ENCODE measurements at places on chromosomes 12 and 14.

DNA sequence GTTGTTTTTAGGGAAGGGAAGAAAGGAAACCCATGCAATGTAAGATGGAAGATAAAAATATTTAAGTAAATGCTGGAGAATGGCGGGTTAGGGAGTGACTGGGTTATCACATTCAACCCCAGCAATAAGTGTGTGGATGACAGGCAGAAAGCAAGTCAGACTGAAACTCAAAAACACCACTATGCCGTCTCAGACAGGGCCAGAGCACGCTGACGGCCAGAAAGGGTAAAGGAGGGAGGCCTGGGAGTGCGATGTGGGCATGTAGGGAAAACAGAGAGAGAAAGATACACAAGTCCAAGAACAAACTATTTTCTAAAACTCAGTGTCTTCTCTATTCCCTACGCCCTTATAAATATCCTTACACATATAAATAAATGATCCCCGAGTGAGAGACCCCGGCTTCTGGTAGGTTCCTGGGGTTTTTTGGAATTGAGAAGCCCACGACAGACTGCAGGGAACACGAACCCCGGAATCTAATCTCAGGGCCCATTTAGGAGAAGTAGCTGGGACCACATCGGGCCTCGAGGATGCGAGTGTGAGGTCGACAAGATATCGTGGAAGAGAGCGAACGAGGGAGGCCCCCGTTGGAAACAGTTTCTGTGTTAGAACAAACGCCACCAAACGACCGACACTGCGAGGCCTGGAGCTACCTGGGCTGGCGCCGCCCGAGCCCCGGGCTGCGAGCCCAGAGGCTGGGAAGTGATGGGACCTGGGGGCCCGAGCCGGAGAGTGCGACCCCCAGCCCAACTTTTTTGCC is 735 bp upstream of the OTX2 start:
- peak; percentile 68 for DNase-seq

DNA sequence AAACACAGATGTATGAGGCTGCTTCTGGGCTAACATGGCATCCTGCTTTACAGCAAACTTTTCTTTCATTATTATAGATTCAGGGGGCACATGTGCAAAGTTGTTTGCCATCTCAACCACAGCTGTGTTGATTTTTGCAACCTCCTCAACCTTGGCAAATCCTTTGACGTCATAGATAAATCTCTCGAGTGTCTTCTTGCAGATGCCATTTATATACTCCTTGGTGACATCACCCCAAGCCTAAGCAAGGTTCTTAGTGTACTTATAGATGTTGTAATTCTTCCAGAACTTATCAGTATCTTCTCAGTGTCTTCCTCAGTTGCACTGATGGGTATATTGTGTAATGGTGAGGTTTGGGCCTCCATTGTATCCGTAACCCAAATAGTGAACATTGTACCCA is 135.4 kb upstream of the RPH3A start:
- DNase-seq = no peak

- no peak for DNase-seq
Observed at GRCh38 chr12:5575987-5576386, 144.1 kb downstream of the NTF3 start.

GRCh38 chr12:46389031-46389616 is 16.6 kb upstream of the SLC38A2 start:
- DNase-seq = no peak

DNA sequence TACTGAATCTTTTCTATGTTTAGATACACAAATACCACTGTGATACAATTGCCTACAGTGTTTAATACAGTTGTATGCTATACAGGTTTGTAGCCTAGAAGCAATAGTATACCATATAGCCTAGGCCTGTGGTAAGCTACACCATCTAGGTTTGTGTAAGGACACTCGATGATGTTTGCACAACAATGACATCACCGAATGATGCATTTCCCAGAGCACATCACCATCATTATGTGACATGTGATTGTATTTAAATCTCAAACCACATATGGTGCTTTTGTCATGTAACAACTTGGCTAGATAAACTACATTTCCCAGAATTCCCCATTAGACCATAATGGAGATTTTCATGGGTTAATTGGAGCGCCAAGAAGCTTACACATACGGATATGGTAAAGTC is 128.4 kb upstream of the CPNE8 start:
- no peak for DNase-seq

GRCh38 chr12:1842183-1842904 is 22.0 kb downstream of the LRTM2 start:
- DNase-seq = no peak

DNA sequence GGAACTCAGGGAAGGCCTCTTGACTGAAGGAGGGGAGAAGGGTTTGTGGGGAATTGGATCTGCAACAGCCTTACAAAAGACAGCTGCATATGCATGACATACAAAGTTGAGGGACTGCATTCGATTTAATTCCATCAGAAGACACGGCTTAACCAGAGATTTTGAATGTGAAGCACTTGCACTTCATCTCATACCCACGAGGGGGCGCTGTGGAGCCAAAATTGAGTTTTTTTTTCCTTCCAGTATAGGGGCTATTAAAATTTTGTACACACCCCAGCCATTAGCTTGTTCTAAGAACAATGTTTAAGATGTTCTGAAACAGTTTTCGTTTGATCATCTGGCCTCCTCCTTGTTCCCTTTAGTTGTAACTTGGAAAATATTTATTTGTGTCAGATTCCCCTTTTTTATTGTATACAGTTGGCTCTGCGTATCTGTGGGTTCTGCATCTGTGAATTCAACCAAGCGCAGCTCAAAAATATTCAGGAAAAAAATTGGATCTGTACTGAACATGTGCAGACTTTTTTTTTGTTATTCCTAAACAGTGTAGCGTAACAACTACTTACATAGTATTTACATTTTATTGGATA is 1.6 kb downstream of the SUDS3 start:
- DNase-seq = peak; percentile 39

DNA sequence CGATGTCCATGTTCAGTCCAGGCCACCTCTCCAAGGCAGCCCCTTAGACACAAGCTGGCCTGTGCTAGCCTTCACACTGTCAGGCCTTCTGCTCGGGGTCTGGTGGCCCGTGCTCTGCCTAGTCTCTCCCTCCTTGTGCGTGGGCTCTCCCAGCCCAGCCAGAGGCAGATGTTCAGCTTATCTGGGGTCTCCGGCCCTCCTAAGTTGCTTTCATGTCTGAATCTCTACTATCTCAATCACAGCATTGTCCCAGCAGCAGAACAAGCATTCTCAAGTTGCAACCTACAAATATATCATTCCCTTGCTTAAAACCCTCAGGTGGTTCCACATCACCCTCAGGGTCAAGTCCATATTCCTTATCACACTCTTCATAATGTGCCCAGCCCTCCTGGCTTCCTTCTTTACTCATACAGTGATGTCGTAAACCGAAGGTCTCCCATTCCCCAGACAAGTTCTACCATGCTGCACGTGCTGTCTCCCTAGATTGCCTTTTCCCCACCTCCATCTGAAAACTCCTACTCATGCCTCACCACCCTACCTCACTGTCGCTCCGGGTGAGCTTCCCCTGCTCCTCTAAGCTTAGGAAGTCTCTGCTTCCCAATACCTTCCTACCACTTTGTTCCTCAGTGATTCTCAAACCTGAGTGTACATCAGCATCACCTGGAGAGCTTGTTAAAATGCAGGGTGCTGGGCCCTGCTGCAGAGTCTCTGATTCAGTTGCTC is 1.5 kb downstream of the KRT73 start:
- no peak for DNase-seq

DNA sequence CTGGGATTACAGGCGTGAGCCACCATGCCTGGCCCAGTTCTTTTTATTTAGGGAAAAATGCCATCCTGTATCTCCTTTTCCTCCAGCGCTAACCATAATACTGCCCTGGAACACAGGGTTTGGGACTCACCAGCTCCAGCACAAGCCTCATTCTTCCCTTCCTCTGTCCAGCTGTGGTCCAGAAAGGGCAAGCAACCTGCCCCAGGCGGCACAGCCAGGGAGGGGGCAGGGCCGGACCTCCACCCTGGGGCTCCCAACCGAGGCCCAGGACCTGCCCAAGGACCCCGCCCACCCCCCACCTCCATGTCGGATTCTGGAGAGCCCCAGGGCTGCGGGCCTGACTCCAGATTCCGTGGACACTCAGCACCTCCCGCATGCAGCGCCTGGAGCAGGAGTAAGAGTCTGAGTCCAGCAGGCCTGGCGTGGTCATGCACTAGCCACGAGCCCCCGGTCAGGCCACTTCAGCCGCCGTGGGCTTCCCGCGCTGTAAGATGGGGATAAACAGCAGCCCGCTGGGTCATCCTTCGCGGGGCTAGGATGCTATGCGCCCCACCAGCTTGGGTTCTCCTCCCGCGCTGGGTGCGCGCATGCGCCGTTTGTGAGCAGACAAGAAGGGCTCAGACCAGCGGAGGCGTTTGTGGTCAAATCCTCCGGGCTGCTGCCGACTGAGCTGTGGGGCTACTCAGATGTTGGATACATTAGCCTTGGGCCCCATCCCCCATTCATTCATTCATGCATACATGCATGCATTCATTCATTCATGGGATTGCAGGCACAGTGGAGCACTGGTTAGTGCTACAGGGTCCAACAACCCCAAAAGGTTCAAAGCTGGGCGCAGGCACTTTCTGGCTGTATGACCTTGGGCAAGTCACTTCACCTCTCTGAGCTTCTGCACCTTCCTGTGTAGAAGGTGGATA is 16.3 kb downstream of the TMEM119 start:
- no peak for DNase-seq

DNA sequence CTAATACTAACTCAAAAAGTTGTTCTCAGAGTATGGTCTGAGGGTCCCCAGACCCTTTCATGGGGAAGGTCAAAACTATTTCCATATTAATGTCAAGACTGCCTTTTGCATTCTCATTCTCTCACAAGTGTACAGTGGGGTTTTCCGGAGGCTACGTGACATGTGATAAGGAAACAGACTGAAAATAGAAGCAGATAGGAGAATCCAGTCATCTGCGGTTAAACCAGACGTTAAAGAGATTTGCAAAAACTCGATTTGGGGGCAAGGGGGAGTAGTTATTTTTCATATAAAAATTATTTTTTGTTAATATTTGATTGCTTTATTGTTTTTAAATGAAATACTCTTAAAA is 1.0 kb upstream of the NAP1L1 start:
- DNase-seq = no peak

- DNase-seq = no peak
Observed at GRCh38 chr14:27886256-27886655, 880.3 kb upstream of the FOXG1 start.

DNA sequence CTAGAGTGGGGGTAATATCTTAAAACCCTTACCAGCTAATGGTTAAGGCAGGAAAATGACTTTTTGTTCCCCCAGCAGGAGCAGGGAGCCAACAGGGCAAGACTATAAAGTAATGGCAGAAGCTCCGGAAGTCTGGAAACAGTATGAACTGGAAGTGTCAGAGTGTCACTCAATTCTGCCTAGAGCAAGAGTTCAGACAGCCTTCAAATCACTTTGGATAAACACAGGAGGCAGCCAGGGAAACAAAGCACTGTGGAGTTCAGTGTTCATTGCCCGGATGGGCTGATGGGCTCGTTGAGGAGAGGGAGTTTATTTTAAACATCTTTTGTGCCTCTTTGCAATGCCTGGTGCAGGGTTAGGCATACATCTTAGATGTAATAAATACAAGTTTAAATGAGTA is 16.5 kb upstream of the DYRK2 start:
- no peak for DNase-seq

- DNase-seq = peak; percentile 78
Observed at GRCh38 chr12:121579190-121579791, 1.5 kb downstream of the KDM2B start.

DNA sequence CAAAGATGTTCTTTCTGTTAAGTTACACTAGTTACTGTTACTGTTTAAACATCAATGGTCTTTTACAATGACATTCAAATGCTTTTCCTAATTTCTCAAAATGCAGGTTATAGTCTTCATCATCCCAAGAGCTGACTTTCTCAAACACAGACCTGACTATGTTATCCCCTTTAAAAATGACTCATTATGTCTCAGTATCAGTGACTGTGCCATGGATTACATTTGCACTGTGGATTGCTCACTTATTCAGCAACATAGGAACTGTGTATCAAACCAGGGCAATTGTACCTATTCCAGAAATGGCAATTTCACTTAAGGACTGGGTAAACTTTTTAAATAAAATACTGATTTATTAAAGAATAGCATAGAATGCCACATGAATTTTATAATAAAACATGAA is 630.2 kb upstream of the NOVA1 start:
- DNase-seq = no peak

DNA sequence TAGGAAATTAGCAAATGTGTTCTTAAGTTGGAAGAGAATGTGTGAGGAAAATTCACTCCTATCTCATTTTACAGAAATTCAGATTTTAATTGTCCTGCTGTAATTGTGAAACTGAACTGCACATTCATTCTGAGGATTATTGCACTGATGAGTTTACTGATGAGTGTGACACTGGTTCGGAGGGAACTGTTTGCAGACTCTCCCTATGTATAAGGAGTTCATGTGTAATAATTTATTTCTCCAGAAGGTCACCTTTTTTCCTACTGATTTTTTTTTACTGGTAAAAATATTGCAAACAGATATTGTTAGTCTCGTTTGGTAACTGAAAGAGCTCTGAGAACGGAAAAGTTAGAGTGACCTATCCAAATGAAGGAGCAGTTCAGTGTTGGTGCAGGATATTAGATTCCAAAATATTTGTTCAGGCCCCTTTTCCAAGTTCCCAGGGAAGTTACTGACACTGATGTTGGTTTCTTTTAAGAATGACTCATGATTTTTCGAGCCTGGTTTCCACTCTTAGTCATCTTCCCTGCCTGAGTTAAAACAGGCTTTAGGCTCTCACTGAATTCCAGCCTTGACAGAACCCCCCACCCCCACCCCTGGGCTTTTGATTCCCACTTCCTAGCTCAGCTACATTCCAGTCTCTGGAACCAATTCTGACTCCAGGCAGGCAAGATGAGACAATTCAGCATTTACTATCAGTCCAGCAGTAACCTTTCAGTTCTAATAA is 18.4 kb downstream of the ANO6 start:
- DNase-seq = no peak

GRCh38 chr12:103814436-103814835 is 26.6 kb downstream of the NT5DC3 start:
- DNase-seq = no peak

DNA sequence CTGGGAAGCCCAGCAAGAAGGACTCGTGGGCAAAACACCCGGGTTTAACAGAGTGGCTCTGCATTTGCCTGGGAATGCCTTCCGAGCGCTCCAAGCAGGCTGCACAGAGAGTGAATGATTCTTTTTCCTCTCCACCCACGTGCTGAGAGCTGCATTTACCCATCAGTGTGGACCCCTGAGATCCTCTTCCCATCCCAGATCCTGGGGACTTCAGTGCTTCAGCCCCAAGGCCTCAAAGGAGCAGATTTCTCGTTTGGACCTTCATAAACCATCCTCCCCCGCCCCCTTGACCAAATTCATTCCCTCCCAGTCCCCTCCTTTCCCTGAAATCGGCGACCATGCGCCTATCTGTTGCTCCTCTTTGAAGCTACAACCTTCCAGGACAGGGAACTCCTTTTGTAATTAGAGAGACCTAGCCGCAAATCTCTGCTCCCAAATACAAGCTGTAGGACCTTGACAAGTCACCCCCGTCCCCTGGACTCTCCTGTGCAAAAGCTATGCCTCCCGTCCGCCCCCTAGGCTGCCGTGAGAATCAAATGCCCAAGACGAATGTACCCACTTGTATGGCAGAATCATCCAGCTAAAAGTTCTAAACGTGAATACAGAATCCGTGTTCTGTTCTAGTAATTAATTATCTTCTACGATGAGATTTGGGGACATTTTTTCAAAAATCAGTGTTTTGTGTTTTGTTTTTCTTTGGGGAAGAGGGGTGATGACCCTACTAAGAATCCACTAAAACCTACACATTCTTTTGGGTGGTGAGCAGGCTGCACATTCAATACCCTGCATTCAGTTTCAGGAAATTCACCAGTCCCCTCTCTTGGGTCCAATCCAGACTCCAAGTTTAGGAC is 8.8 kb downstream of the TBX5 start:
- no peak for DNase-seq

All from right kidney (tissue), 9 donors.